Kidney capillary endothelial cell (primary cell): ENCODE measurements at places on chromosomes 2 and 18.

- DNase-seq, result no peak
Measured at GRCh38 chr2:148049284-148049683, 28.4 kb downstream of the MBD5 start.

DNA sequence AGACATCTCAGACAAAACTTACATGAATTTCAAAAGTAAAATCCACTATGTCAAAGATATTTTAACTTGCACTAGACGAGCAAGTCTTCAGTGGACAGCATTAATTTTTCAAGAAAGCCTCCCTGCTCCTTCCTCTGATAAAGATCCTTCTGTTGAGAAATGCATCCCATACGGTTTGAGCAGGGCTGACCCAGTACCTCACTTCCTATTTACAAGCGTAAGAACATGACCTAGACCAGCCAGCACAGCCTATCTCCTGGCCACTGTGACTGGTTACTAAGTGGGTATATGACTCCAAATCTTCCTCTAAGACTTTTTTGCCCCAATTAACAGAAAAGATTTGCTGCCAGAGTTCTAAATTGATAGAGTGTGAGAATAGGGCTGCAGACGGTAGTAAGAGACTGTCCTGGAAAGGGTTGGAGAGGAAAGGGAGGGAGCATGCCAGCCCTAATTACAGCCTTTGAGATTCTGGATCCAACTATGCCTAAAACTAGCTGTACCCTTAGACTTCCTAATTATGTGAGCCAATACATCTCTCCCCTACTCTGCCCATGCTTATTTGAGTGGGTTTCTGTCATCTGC, 108.4 kb downstream of the PRELID3A start:
- DNase-seq, result peak; percentile 24

DNA sequence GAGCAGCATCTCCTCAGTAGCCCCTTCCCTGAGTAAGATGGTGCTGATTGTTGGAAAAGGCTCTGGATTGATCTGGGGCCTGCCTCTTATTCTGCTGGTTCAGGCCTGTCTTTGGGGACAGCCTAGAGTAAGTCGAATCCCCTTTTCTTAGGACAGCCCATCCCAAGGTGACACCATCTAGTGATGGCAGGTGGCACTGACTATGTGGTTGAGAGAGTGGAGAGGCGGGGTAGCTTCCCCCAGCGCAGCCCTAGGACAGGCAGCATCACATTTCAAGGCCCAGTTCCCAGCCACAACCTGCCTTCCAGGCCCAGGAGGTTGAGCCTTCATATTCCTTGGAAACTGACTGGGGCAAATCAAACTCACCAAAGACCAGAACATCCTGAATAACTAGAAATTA, 69.1 kb upstream of the B3GNT7 start:
- DNase-seq, result no peak

GRCh38 chr2:117763804-117764203, 50.7 kb upstream of the DDX18 start:
- DNase-seq, result no peak

- no peak for DNase-seq
Measured at GRCh38 chr2:47907039-47907781, 912 bp upstream of the FBXO11 start.

DNA sequence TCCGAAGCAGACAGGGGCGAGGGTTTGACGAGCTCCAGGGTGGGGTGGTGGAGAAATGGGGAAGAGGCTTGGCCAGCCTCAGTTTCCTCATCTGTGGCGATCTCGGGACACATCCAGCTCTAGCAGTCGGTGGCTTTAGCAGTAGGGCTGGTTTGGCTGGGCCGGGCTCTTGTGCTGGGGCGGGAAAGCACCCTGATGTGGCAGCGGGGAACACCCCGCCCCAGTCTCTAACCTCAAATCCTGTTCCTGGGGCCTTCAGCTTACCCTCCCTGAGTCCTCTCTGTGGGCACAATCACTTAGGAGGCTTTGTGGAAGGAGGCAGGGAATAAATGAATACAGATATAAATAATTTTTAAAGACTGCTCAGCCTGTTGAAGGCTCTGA, 26.5 kb upstream of the MCFD2 start:
- no peak for DNase-seq

DNA sequence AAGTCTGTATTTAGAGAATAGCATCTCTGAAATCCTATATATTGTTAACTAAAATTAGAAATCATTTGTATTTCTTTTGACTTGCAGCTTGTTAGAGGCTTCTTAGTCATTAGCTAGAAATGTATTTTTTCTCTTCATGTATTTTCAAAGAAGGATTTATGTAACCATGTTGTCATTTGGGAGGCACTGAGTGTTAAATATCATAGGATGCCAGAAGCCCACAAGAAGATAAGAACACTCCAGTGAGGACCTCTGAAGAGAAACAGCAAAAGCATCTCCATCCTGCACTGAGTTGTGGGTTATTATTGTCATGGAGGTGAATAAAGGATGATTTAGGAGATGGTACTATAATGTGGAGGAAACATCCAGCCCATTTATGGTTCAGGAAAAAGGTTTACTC, 93.5 kb downstream of the UBE2E3 start:
- DNase-seq, result no peak

DNA sequence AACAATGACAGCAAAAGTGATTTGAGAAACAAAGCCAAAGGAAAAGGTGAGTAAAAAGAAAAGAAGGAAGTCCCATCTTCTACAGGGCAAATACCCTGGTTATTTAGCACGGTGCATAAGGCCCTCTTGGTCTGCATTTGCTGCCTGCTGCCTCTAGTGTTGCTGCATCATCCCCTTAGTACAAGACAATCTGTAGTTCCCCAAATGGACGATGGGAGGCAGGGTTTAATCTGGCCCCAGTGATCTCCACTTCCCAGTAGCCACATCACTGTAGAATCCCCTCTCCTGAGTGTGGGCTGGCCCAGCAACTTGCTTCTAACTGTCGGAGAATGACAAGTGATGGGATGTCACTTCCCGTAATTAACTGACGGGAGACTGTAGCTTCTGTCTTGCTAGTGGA, 85.1 kb downstream of the CTAGE1 start:
- no peak for DNase-seq
